ENCODE measurements at places on chromosomes 6 and 20.

GRCh38 chr6:93779086-93779841, 359.9 kb upstream of the EPHA7 start:
- no peak for DNase-seq

DNA sequence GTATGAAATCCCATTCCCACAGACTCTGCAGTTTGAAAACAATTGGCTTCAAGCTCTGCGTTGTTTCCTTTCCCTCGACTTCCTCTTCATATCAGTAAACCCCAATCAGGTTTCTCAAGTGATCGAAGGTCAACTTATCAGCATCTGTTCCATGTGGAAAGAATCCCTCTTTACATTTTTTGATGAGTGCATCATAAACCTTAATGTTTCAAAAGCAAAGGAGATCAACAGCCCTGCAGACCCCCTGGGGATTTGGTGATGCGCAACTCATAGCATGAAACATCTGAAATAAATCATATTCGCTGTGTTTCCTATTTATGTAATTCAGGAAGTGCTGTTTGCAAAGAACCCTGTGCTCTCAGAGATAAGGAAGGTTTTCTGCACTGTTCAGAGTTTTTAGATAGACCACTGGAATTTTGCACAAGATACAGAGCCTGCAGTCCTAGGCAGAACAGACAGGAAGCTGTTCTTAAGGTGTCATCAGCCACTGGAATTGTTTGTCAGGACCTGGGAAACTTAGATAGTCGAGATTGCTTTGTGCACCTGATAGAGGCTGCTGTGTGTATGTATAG, 216.0 kb downstream of the HIVEP2 start:
- no peak for DNase-seq

- DNase-seq = no peak
Observed at GRCh38 chr6:15513801-15514711, 148.8 kb downstream of the DTNBP1 start.

GRCh38 chr6:42171813-42172581, 1.2 kb upstream of the GUCA1A start:
- no peak for DNase-seq

- DNase-seq = peak; percentile 76
Observed at GRCh38 chr6:90413867-90414266, 117.2 kb upstream of the BACH2 start.

DNA sequence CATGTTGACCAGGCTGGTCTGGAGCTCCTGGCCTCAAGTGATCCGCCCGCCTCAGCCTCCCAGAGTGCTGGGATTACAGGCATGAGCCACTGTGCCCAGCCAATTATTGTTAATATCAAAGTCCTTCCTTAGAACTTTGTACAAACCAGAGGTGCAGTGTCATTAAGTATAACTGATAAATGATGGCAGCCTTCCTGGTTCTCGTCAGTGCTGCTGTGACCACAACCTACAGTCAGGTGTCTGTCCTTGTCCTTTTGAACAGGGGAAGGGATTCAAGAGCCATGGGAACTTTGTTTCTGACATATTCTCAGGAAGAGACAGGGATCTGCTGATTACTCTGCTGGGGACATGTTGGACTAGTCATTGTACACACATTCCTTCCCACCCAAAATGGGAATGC, 103.2 kb upstream of the TIAM2 start:
- DNase-seq = no peak

- DNase-seq = no peak
Observed at GRCh38 chr6:106939848-106940247, 34.7 kb downstream of the CD24 start.

- DNase-seq = no peak
Observed at GRCh38 chr20:32920530-32921298, 62.0 kb downstream of the EFCAB8 start.

DNA sequence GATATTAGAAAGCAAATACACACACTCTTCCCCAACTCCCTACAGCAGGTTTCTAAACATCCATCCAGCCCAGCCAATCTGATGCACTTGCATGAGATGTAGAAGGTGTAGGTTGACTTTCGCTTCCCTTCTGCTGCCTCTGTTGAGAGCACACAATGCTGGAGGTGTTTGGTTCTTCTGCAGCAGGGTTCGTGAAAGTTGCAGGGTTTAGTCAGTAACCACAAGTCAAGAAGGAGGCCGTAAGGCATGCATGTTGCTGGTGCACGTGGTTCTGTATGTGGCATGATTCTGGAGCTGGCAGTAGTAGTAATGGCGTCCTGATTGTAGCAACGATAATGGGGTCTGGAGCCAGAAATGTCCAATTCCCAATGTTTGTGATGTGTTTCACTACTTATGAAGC, 53.0 kb downstream of the DEK start:
- DNase-seq = no peak

DNA sequence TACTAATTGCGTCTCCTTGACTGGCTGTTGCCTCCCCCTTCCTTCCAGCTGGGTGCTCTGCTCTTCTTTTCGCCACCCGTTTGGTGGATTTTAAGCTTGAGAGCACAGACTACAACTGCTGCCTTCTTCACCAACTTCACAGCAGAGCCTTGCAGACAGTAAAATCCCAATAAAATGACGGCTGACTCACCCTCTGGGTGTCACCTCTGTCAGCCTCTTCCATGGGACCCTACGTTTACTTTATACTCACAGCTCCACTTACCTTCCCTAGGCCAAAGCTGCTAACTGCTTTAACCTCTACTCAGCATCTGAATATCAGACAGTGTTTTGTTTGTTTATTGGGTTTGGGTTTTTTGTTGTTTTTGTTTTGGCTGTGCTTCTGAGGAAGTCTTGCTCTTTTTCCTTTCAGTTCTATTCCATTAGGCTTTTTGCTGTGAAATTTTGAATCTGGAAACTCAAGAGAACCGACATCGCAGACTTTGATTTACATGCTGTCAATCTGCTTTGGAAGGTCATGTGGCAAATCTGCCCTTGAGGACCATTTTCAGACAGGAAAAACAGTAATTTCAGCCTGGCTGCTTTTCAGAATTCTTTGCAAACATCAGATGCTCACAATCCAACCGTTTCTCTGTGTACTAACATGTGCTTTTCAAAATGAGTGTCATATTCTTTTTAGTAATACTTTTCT, 2.4 kb downstream of the AGPAT4 start:
- no peak for DNase-seq

DNA sequence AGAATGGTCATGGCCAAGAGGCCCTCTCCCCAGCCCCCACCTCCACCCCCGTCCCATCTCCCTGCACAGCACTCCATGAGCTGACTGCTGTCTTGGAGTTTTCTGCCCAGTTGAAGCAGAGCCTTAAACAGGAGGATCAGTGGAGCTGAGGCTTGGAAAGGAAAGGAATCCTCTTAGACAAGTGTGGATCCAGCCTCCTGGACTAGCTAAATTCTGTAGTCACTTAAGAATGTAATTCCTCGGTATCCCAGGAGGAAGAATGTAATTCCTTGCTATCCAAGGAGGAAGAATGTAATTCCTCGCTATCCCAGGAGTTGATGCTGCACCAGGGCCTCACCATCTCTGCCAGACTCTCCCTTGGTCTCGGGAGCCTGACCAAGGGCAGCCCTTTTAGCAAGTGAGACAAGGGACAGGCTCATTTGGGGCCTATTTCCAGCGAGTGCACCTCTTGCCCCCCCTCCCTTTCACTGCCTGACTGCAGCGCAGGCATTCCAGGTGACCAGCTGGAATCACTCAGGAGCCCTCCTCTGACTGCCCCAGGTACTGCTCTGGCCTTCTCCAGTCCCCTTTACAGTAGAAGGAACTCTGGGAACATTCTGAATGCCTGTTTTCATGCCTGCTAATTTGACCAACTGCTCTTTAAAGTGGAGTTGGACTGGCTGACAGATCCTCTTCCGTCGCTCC, 76.2 kb downstream of the TCP11 start:
- DNase-seq = no peak

DNA sequence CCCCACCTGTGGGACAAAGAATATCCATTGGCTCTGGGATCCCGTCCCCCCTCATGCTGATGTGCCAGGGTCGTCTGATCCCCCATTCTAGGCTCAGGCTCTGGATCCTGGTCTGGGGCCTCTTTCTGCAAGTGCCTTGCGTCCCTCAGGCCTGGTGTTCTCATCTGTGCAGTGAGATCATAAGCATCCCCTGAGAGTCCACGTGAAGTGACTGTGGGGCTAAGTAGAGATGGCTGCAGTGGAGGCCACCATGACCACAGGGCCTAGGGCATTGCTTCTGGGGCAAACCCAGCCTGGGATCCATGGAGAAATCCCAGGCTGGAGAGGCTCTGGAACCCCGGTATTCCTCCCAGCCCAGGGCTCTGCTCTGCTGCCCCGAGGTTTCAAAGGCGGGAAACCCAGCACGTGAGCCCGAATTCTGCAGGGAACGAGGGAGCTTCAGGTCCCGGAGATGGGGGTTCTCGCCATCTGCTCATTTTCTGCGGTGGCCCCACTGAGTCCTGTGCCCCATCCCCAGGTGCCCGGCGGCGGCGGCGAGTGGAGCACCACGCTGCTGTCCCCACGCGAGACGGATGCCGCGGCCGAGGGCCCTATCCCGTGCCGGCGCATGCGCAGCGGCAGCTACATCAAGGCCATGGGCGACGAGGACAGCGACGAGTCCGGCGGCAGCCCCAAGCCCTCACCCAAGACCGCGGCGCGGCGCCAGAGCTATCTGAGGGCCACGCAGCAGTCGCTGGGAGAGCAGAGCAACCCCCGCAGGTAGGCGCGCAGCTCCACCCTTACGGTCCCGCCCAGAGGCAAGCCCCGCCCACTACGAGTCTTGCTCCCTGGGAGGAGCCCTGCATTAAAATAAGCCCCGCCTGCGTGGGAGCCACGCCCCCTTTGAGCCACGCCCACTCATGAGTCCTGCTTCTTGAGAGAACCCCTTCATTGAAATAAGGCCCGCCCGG, 105.5 kb upstream of the MYL9 start:
- peak; percentile 86 for DNase-seq

DNA sequence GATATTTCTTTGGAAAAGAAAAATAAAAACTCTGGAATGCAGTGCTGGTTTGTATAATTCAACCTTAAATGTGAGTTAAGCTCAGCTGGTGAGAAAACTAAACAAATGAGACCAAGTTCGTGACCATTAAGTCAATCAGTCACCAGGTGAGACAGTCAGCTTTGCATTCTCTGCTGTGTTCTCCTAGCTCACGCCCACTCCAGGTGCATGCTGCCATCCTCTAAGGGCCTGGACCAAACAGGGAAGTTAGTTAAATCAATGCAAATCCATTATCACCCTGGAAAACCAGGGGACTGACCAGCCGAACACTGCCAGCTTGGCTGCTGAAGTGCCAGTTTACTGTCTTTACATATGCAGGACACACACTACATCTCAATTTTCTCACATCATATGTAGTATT, 7.2 kb downstream of the TPBG start:
- no peak for DNase-seq

DNA sequence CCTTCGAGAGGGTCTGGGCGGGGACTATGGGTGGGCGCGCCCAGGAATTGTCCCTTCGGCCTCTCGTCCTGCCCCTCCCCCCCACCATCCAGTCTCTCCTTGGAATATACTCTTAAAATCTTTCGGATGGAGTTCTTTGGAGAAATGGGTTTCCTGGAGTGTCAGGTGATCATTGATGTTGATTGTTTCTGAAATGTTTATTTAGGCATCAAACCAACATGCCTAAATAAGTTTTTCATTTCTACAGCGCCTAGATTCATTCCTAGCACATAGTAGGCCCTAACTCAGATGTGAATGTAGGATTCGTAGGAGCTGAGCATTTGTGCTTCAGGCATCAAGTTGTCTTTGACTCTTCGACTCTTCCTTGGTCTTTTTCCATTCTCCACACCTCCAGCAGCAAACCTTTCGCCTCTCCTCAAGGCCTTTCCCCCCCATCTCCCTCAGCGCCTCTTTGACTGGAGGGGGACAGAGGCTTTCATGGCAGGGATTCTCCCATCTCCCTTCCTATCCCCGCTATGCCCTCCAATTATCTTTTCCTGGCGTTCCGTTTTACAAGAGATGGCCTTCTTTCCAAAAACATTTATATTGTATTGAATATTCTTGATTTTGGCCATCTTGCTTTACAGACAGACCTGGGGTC, 610 bp downstream of the CASP8AP2 start:
- peak; percentile 31 for DNase-seq

- DNase-seq = peak; percentile 70
Observed at GRCh38 chr6:72382602-72383529, 239.0 kb upstream of the KCNQ5 start.

GRCh38 chr6:20497216-20498040, 36.8 kb upstream of the CDKAL1 start:
- DNase-seq = no peak

GRCh38 chr6:128310451-128310850, 209.9 kb downstream of the PTPRK start:
- no peak for DNase-seq

- DNase-seq = no peak
Observed at GRCh38 chr6:43639984-43640800, 4.6 kb downstream of the MAD2L1BP start.

DNA sequence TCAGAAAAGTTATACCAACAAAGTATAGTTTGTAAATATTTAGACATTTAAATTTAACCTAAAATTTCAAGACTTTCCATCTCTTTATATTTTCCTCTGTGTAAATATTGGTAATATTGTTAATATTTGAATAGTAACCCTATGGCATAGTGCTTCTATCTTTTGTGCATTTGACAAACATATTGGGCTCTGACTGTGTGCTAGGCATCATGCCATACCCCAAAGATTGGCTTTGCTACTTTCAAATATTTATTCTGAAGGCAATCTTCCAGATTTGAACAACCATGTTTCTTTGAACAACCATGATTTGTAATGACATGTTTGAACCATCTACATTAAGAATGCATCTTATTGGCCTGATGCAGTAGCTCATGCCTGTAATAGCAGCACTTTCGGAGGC, 15.5 kb upstream of the PRDM1 start:
- DNase-seq = no peak

- no peak for DNase-seq
Observed at GRCh38 chr6:138088326-138088762, 18.9 kb downstream of the PERP start.

DNA sequence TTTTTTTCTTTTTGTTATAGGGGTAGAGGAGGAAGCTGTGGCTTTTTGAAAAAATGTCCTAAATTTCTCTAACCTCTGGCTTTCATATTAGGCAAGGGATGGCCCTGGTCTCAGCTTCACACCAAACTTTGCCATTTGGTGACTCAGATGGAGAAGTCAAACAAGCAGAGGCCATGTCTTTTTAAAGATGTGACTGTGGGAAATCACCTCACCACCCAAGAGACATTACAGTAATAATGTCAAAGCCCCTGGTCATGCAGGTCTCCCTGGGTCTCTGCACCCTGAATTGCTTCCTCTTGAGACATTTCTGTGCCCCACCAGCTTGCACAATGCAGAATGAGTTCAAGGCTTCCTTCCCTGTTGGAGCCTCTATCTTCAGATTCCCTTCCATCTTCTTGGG, 39.5 kb upstream of the ADGRF5 start:
- DNase-seq = no peak

- peak; percentile 54 for DNase-seq
Observed at GRCh38 chr6:166381733-166382499, 824 bp downstream of the MPC1 start.

- no peak for DNase-seq
Observed at GRCh38 chr20:5751856-5752255, 1.7 kb downstream of the SHLD1 start.

GRCh38 chr20:3560162-3560561, 89.3 kb downstream of the ATRN start:
- DNase-seq = no peak

All from NAMALWA (cell line).